ENCODE measurements at places on chromosomes 2 and 18. TPM values are rescaled to one million over a fixed set of nuclear protein-coding genes. Genes with fewer than 3 reads are reported as not detected.

Gene SKA1
- 2.0 TPM for polyA plus RNA-seq

Gene MARCHF4
- not detected for polyA plus RNA-seq

Gene C2orf42
- polyA plus RNA-seq: 37.8 TPM

Gene ONECUT2
- not detected for polyA plus RNA-seq

Gene TBR1
- polyA plus RNA-seq: not detected

Gene NOL4
- not detected for polyA plus RNA-seq

Gene ERICH2
- not detected for polyA plus RNA-seq

Gene FAM110C
- polyA plus RNA-seq: 0.79 TPM

Gene CCDC141
- polyA plus RNA-seq: 10.9 TPM

Gene DSG1
- not detected for polyA plus RNA-seq

Gene GAL3ST2
- not detected for polyA plus RNA-seq

Gene ABCG5
- polyA plus RNA-seq: not detected

Gene KATNAL2
- polyA plus RNA-seq: not detected

Gene UGT1A4
- polyA plus RNA-seq: not detected

Gene CD28
- 117 TPM for polyA plus RNA-seq

Gene SULT1C3
- not detected for polyA plus RNA-seq

Gene CROCC2
- not detected for polyA plus RNA-seq

Gene ASB18
- polyA plus RNA-seq: not detected

Gene AQP12A
- not detected for polyA plus RNA-seq

Gene NTSR2
- not detected for polyA plus RNA-seq

Gene DOK6
- not detected for polyA plus RNA-seq

Gene KCNG2
- not detected for polyA plus RNA-seq

Gene LRP2
- polyA plus RNA-seq: not detected

Gene FOXI3
- not detected for polyA plus RNA-seq

Gene NAT8
- polyA plus RNA-seq: not detected

Gene SLC30A3
- not detected for polyA plus RNA-seq

Gene PDE6D
- polyA plus RNA-seq: 61.6 TPM

Gene GALNT14
- not detected for polyA plus RNA-seq

Gene MREG
- polyA plus RNA-seq: 1.6 TPM

Gene IL1RL2
- not detected for polyA plus RNA-seq

Gene REG3G
- not detected for polyA plus RNA-seq

Gene GAD1
- not detected for polyA plus RNA-seq

Gene LYPD6B
- polyA plus RNA-seq: not detected

Gene TYMS
- polyA plus RNA-seq: 12.9 TPM

Gene FBXO48
- polyA plus RNA-seq: 0.59 TPM

Gene NPAS2
- 0.53 TPM for polyA plus RNA-seq

Gene DARS1
- 144 TPM for polyA plus RNA-seq

Gene IL18R1
- polyA plus RNA-seq: 12.5 TPM

Gene C2orf81
- polyA plus RNA-seq: 3.9 TPM

Gene LAMA1
- not detected for polyA plus RNA-seq

Gene SLC9A2
- not detected for polyA plus RNA-seq

All from CD4-positive, CD25-positive, alpha-beta regulatory T cell (primary cell).